ENCODE measurements at places on chromosomes 12 and 14. TPM values are rescaled to one million over a fixed set of nuclear protein-coding genes. Genes with fewer than 3 reads are reported as not detected.

Gene MAPK1IP1L
- 30.8 TPM for total RNA-seq

Gene BRF1
- total RNA-seq = 70.0 TPM

DNA sequence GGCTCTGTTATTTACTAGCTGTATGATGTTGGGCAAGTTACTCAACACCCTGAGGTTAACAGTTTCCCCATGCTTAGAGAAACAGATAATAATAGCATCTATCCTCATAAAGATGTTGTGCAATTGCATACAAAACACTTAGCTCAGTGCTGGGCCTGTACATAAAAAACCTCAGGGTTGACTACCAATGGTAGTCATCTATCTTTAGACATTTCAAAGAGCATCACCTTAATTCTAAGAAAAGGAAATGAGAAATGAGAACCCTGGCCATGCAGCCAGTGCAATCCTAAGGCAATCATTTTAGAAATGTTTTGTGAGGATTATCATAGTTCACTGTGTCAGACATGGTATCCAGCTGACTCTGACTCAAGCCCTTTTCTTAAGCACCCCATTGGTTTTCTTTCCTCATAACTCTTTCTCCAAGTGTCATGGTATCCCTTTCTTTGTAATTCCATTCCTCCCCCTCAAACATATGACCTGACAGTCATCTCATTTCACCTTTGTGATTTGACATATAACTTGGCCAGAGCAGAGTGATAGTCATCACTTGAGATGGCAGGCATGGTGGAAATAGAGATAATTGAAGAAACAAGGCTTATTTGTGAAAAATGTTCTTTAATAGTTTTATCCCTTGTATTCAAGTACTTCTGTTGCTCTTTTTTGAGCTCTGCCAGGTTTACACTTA lies 29.5 kb upstream of the OSBPL8 start:
- no peak for DNase-seq

GRCh38 chr14:88568196-88568595 lies 5.4 kb downstream of the ZC3H14 start:
- no peak for DNase-seq

DNA sequence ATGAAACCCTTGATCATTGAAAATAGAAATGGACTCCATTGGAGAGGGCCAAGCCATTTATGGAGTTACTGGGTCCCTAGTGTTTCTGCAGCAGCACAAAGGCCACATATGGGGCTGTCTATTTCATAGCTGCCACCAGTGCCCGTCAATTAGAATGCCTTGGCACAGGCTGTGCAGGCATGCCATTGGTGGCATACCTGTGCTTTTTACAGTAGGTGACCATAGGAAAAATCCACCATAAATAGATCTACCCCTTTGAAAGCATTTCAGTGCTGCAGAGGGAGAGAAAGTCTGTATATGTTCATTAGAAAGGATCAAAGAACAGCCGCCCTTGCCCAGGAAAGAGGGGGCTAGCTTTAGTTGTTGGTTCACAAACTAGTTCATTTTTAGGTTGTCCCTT lies 13.1 kb downstream of the MYBPC1 start:
- no peak for DNase-seq

Measured in cerebellum (tissue), 4 donors.